ENCODE measurements at places on chromosomes 5 and 9.

DNA sequence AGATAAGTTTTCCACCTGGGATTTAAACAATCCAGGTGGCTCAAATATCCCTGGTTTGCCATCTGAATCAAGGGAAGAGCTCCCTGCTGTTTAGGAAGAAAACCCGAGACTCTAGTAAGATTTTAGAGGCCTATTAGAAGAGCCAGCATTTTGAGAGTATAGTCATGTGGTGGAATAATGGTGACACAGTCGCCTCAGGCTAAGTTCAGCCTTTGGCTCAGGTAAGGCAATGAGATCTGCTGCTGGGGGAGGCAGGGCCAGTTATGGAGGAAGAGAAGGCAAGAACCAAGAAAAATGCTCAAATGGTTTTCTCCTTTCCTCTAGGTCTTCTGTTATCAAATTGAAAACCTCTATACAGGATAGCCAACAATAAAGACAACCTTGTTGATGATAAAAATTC, 16.2 kb downstream of the RAD1 start:
- DNase-seq: no peak

GRCh38 chr5:28580616-28581015, 1542.2 kb upstream of the CDH9 start:
- DNase-seq: no peak

- peak; percentile 65 for DNase-seq
Observed at GRCh38 chr9:37943345-37944265, 39.7 kb upstream of the SLC25A51 start.

DNA sequence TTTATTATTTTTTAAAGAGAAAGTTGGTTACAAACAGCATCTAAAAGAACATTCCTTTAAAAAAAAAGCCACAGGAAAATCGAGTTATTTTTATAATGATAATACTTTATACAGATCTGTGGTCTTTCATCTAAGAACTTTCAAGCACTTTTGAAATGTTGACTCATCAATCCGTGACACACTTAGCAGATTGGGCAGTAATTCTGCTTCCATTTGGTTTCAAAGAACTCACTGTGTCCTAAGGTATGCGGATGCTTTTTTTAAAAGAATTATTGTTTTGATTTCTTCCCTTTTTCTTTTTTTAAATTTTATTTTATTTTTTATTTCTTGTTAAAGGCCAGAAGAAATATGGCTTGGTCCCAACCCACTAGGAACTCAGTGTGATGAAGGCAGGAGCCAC, 147.8 kb downstream of the AOPEP start:
- no peak for DNase-seq

DNA sequence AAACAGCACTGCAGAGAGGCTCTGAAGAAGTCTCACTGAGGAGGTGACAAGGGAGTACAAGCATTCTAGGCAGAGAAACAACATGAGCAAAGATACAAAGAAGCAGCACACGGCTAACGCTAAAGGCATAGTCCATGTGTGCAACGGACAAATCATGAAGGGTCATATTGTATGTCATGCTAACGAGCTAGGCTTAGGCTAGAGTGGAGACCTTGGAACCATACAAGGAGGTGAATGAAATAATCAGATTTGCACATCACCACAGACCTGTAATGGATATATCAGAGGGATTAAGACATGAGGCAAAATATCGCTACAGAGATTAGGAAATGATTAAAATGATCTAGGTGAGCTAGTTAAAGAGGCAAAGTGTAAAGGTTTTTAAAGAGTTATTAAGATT, 145.6 kb downstream of the NFIB start:
- no peak for DNase-seq

DNA sequence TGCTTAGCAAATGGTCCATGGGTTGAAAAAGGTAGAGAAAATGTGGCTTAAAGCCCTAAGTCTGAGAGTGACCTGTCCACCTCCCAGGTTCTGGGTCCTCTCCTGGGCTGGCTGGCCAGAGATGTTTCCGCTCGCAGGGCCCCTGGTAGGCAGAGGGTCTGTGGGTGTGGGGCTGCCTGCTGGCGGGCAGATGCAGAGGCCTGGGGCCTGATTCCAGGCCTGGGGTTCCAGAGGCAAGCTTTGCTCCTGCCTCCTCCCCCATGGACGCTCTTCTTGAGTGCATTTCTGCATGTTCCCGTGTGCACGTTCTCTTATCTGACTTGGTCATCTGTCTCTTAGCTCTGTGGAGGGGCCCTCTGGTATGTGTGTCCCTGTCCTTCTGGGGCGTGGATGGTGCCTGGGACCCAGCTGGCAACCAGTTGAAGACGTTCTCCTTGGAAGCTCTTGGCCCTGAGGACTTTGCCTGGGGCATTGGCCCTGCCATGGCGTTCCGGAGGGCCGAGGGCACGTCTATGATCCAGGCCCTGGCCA, 3.8 kb downstream of the MIGA2 start:
- no peak for DNase-seq

- DNase-seq: no peak
Observed at GRCh38 chr5:180618829-180619562, 27.7 kb upstream of the SCGB3A1 start.

DNA sequence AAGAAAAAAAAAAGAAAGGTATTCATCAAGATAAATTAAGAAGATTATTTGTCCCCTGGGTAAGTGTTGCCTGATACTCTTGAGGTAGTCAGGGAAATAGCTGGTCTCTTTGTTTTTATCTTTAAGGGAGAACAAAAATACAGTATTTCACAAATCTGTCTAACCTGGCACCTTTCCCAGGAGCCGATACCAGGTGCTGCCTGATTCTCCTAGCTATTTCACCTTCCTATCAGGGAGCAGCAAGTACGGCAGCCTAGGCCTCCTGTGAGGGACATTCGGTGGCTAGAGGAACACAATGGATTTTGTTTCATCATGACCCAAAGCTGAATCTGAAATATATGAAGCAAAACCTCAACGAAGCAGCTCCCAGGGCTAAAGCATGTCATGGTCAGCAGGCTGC, 86.0 kb downstream of the TARS1 start:
- DNase-seq: no peak

- no peak for DNase-seq
Observed at GRCh38 chr5:10243660-10244240, 5.9 kb downstream of the ATPSCKMT start.

GRCh38 chr5:12910641-12911040, 1006.4 kb upstream of the CTNND2 start:
- no peak for DNase-seq

DNA sequence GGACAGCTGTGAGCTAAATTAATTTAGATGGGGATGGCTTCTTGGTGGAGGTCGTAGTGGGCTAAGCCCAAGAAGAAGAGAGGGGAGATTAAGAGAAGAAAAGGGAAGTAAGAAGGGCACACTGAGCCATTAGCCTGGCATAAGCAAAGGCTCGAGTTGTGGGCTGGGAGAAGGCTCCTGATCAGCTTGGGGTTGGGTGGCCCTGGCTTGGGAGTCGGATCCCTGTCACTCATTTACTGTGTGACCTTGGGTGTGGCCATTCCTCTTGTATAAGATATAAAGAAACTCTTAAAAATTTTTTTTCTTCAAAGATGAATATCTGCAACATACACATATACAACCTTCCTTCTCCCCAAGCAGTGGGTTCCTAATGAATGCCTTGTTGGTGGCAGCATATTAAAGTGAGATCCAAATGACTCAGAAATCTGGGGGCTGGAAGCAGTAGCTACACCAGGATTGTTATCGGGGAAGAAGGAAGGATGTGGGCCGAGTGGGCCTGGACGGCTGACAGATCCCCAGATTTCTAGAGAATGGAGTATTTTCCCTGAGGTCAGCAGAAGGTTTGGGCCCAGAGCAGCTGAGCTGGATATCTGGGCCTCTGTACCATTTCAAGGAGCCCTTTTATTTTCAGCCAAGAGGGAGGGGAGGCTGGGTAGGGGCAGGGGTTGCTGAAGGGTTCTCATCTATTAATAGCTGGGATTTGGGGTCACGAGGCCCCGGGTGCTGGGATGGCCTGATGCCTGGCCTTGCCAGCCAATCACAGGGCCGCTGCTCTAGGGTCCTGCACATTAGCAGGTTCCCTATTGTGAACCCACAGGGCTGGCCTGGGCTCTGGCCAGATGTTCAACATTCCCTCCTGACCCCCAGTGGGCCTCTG, 52.1 kb downstream of the PPARGC1B start:
- no peak for DNase-seq

DNA sequence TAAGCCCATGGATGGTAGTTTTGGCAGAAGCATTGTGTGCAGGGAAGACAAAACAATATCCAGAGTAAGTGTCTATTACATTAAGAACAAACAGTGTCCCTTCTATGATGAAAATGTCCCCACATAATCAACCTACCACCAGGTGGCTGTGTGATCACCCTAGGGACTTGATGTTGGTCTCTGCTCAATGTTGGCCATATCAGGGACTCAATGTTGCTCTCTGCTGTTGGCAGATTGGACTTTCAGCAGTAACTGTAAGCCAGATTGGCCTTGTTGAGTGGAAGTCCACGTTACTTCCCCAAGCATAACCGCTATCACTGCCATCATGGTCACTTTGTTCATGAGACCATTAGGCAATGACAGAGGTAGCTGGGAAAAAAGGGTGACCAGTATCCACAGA, 52.8 kb upstream of the PRSS3 start:
- no peak for DNase-seq

GRCh38 chr5:115713408-115713807, 87.6 kb upstream of the TMED7 start:
- DNase-seq: no peak

DNA sequence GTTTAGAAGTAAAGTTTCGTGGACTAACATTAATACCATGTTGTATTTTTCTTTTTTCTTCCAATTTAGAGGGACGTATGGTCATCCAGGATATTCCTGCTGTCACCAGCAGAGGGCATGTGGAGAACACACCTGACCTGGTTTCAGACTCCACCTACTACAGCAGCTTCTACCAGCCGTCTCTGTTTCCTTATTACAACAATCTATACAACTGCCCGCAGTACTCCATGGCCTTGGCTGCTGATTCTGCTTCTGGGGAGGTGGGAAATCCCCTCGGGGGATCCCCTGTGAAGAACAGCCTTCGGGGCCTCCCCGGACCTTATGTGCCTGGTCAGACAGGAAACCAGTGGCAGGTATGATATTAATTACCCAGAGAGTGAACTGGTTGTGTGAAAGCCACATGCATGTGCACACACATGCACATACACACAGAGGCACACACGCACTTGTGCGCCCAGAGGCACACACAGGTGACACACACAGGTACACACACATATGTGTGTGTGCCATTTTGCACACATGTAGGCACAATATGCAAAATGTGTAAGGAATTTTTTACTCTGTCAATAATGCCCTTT, 52.4 kb downstream of the DMRT1 start:
- peak; percentile 9 for DNase-seq

DNA sequence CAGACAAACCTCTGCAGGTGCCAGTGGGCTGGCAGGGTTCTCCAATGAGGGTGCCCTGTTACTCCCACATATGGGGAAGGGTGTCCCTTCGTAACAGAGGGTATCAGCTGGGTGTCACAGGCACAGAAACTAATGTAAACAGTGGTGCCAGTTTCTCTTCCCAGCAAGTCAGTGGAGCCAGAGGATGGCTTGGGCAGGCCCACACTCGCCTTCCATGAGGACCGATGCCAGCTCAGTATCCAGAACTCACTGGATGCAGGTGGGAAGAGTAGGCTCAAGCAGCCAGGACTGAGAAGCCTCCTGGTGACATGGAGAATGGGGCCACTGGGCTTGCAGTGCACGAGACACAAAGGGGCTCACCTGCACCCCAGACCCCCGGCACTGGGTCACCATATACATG, 30.4 kb downstream of the FSTL4 start:
- no peak for DNase-seq

GRCh38 chr5:179143446-179143845, 83.3 kb downstream of the ZNF354C start:
- peak; percentile 19 for DNase-seq

DNA sequence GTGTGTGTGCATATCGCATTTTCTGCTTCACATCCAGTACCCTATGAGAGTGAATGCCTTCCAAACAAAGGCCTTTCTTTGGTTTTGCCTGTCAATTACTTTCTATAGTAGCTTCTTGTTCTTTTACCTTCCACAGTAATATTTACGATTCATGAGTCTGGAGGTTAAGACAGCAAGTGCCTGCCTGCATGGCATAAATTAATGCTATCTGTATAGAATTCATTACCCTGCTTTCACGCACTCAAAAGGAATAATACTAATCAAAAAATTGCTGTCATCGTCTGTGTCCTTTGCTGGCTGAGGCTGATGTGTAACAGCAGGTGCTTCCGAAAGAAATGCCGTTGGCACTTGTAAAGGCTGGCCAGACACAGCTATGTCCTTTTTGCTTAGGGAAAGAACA, 1304.4 kb upstream of the CDH6 start:
- DNase-seq: no peak

DNA sequence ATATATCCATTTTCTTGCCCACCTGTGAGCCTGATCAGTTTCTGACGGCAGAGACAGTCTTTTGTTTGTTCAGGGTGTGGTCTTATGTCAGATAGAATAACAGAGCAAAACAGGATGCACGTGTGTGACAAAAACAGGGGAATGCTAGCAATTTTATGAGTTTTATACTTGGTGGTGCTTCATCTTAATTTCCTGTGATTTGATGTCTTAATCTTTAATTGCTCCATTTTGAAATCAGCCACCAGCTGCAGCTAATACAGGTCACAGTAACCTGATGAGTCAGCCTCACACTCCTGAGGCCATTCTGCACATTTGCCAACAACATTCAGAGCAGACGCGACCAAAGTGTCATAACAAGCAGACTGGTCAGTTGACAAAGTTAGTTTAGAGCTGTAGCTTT, 42.3 kb upstream of the JMY start:
- DNase-seq: peak; percentile 20

DNA sequence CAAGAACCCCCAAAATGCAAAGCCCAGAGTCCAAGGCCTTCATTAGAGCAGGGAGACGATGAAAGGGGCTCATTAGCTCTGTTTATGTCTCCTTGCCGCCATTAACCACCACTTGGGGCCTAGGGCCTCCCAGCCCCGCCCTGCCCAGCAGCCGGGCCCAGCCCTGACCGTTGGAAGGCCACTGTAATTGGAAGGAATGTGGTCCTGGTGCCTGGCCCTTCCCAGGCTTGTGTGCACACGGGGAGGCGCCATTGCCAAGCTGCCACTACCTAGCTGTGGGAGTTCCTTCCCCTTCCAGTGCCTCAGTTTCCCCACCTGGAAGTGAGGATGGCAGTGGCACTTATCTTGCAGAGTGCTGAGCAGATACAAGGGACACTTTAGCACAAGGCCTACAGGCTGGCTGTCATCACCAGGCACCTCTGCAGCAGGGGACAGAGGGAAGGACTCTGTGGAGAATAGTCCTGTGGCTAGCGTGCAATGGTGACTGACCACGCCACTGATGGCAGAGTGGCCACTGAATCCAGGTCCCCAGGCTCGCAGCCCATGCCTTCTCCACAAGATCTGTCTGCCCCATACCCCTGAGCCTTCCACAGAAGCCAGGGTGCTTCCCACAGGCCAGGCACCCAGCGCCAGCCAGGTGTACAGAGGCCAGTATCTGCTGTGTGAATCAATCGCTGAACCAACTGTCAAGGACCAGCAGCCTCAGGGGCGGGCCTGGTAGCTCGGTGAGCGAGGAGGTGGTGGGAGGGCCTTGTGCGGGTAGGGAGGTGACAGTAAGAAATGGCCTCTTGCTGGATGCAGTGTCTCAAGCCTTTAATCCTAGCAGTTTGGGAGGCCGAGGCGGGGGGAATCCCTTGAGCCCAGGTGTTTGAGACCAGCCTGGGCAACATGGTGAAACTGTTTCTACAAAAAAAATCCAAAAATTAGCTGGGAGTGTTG, 20.8 kb downstream of the GBGT1 start:
- no peak for DNase-seq

GRCh38 chr9:136088939-136089696, 6.0 kb downstream of the NACC2 start:
- no peak for DNase-seq
